ENCODE measurements at places on chromosomes 13 and 19.

GRCh38 chr13:100240109-100240779 lies 151.4 kb downstream of the PCCA start:
- DNase-seq = peak; percentile 9

- DNase-seq = no peak
Measured at GRCh38 chr19:10601999-10602329, 14.9 kb upstream of the AP1M2 start.

DNA sequence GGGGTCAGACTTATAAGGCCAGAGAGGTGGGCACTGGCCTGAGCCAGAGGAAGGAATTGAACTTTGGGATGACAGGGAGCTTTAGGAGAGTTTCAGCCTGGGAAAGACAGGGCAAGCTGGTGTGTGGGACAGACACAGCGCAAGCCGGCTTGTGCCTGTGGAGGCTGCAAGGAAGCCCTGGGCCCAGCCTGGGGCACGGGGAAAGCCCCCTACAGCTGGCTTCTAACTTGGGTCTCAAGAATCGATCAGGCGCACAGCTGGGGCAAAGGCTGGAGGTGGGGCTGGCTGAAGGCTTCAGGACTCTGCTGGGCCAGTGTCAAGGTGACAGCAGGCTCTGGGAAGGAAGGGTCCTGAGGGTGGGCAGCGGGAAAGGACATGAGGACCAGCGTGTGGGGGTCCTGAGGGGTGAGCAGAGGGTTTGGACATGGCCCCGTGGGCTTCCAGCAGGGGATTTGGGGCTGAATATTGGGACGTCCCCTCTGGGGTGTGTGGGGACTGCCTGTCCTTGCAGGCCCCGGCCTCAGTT lies 3.0 kb downstream of the PTOV1 start:
- DNase-seq = no peak

- no peak for DNase-seq
Measured at GRCh38 chr13:83929157-83929556, 46.9 kb upstream of the SLITRK1 start.

GRCh38 chr19:14346279-14346678 lies 35.0 kb upstream of the ADGRE5 start:
- no peak for DNase-seq

- no peak for DNase-seq
Measured at GRCh38 chr13:30851697-30852096, 54.4 kb upstream of the MEDAG start.

DNA sequence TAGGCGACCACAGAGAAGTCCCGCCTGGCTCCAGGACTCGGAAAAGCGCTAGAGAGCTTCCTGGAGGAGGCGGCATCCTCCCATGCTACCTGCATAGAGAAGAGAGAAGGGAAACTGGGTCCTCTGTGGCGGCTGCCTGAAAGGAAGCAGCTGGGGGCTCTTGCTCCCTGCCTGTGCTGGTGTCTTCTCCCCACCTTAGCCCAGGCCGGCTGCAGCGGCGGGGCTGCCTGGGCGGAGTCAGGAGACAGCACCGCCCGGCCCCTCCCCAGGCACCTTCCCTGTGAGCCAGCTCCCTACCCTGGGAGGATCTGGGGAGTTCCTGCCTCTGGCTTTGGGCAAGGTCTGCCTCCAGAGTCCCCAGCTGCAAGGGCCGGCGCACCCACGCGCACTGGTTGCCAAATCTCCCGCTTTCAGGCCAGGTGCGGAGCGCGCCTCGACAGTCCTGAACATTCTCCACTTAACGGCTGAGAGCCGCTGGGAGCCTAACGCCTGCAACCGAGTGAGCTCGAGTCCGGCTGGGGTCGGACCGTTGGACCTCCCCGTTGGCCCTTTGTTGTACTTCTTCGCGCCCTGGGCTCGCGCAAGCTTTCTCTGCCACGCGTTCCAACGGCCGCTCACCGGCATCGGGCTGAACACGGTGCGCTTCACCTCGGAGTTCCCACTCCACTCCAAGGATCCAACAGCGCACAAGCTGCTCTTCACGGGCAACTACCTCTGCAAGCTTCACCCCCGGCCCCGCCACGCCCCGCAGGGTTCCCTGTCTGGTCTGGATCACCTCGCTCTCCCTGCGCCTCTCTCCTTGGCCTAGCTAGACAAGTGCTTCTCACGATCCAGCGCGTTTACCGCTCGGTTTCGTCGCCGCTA lies 21.8 kb upstream of the ZNF30 start:
- no peak for DNase-seq

DNA sequence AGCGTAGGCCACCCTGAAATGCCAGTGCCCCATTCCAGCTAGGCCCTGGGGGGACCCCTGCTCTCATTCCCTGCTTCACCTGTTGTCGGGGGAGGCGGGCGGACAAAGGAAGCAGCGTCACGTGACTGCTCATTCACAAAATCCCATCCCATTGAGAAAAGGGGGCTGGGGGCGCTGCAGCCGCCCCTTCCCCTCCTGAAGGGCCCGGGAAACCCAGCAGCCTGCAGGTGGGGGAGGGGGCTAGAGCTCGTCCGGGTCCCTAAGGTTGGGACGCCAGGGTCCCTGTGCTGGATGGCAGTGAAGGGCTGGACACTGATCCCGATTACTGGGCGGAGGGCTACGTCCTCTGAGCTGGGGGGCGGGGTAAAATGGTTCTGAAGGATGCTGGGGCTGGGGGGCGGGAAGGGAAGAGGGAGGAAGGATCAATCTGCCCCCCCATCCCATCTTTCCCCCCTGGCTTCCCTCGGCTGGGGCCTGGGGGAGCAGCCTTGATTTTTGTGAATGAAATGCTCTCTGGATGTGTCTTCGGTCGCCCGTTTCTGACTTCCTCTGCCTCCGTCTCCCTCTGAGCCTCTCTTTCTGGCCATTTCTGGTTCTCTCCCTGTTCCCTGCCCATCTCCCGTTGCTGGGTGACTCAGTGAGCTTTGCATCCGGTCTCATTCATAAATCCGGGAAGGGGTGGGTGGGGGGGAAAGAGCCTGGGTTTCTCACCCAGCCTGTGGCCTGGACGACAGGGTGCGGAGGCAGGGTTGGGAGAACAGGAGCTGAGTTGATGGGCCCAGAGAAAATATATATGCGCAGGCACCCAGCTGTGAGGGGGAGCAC lies 816 bp downstream of the SPRED3 start:
- DNase-seq = peak; percentile 73

GRCh38 chr13:103100830-103101229 lies 34.6 kb upstream of the SLC10A2 start:
- no peak for DNase-seq

DNA sequence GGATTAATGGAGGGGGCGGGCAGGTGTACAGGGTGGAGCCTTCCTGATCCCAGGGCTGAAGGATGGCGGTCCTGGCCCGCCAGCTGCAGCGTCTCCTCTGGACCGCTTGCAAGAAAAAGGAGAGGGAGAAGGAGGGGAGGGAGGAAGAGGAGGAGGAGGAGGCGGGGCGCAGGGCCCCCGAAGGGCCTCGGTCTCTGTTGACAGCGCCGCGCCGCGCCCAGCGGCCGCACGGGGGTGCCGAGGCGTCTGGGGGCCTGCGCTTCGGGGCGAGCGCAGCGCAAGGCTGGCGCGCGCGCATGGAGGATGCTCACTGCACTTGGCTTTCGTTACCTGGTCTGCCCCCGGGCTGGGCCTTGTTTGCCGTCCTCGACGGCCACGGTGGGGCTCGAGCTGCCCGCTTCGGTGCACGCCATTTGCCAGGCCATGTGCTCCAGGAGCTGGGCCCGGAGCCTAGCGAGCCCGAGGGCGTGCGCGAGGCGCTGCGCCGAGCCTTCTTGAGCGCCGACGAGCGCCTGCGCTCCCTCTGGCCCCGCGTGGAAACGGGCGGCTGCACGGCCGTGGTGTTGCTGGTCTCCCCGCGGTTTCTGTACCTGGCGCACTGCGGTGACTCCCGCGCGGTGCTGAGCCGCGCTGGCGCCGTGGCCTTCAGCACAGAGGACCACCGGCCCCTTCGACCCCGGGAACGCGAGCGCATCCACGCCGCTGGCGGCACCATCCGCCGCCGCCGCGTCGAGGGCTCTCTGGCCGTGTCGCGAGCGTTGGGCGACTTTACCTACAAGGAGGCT lies at the start of gene PPM1N:
Gene PPM1N (plus strand): TSS at position 33 of the 785 bp plus-strand sequence. CDS start 30 bp downstream, at position 63.
- peak; percentile 29 for DNase-seq

GRCh38 chr13:102234618-102235017 lies 167.2 kb downstream of the FGF14 start:
- DNase-seq = no peak

DNA sequence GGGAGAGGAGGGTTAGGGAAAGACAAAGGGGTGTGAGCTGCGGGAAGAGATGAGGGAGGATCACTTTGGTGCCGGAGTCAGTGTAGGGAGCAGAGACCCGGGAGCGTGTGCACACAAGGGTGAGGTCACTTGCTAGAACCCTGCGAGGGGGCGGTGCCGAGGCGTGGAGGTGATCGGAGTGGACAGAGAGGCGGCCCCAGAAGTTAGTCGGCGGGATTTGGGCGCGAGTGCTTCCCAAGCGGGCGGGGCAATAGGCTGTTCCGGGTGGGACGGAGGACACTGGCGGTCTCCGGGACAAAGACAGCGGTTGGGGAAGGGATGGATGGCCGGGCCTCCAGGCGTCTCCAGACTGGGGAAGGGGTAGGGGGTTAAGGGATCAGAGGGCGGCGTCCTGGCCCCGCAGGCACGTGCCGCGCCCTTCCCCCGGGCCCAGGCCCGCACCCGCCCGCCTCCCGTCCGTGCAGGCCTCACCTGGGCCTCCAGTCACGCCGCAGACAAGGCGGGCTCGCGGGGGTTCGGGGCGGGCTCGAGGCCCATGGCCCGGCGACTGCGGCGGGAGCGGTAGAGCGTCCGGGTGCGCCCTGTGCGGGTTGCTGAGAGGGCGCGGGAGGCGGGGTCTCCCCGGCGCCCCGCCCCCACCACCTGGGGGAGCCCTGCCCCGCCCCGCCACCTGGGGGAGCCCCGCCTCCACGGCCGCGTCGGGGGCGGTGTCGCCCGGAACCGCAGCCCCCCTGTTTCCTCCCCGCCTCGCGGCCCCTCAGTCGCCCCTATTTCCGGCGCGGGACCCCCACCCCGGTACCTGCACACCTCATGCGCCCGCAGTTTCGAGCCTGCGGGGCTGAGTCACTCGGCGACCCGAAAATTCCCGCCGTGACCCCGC lies at the start of gene LPAR2:
Gene LPAR2 (minus strand): TSS at position 600 of the 880 bp plus-strand sequence. CDS start 945 bp downstream, outside the sequence.
- no peak for DNase-seq
